ENCODE measurements at places on chromosomes 13 and 19.

- DNase-seq, result no peak
Observed at GRCh38 chr13:113963376-113963775, 10.5 kb downstream of the C13orf46 start.

DNA sequence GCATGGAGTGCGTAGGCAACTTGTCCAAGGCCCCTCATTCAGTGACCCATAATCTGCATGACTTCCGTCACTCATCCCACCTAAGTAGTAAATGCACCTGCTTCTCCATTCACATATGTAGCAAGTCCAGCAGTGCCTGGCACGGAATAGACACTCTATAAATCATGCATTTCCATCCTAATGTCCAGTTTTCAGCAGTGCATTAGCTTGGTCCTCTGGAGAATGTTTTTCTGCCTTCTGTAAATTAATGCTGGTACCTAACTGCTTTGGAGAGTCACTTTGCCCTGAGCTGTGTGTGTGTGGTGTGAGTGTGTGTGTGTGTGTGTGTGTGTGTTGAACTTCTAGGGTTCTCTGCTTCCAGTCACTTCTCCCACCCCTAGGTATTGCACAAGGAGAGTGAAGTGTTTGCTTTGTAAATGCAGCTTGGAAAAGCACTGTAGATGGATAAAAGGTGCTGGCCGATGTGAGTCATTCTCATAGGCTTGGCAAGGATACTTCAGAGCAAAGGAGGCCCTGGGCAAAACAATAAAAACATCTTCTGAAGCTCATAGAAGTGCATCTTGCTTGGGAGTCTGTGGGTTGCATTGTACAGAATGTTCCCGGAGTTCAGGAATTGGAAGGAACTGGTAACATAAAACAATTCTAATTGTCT lies 181.8 kb downstream of the KATNAL1 start:
- no peak for DNase-seq

- DNase-seq, result no peak
Observed at GRCh38 chr19:14159059-14159458, 22.7 kb upstream of the ASF1B start.

- DNase-seq, result no peak
Observed at GRCh38 chr13:95406176-95406575, 104.9 kb upstream of the ABCC4 start.

- no peak for DNase-seq
Observed at GRCh38 chr19:48819366-48819816, 8.6 kb upstream of the BCAT2 start.

DNA sequence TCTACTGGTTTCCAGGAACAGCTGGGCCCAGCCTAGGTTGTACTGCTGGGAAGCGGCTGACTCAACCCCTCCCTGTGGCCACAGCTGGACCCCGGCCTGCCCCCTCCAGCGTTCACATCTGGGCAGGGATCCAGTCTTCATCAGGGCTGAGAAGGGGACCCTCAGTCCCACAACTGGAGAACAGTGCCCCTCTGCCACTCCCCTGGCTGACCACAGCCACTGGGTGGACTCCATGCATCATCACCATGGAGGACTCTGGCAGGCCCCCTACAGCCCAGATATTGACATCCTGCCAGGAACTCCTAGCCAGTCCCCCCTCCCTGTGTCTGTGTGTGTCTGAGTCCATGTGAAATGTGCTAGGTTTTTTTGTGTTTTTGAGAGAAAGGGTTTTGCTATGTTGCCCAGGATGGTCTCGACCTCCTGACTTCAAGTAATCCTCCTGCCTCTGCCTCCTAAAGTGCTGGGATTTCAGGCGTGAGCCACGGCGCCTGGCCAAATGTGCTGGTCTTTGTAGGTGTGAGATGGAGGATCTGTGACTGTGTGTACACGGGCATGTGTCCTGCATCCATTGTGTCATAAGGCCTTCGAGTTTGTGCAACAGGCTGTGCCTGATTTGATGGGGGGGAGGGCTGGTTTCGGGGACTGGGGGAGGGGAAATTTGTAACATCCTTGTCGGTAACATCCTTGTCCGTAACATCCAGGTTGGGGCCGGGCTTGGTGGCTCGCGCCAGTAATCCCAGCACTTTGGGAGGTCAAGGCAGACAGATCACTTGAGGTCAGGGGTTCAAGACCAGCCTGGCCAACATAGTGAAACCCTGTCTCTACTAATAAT lies 4.0 kb upstream of the HOOK2 start:
- no peak for DNase-seq

DNA sequence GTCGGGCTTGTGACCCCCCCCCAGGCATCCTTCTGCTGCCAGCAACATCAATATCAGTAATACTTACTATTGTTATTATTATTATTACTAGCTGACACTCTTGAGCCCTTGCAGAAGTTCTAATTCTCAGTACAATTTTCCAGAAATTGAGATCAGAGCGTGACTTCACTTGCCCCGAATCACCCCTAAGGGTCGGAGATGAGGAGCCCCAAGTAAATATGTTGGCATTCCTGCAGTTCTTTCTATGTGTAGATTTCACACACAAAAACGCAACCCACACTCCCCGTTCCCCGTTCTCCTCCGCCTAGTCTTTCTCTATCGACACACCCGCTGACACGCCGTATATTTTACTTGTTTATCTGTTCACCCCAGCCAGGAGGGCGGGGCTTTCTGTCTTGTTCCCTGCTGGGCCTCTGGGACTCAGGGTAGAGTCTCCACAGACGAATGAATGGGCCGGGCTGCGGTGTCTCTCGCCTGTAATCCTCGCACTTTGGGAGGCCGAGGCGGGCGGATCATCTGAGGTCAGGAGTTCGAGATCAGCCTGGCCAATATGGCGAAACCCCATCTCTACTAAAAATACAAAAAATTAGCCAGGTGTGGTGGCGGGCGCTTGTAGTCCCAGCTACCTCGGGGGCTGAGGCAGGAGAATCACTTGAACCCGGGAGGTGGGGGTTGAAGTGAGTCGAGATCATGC lies 14.7 kb downstream of the TLE5 start:
- no peak for DNase-seq

DNA sequence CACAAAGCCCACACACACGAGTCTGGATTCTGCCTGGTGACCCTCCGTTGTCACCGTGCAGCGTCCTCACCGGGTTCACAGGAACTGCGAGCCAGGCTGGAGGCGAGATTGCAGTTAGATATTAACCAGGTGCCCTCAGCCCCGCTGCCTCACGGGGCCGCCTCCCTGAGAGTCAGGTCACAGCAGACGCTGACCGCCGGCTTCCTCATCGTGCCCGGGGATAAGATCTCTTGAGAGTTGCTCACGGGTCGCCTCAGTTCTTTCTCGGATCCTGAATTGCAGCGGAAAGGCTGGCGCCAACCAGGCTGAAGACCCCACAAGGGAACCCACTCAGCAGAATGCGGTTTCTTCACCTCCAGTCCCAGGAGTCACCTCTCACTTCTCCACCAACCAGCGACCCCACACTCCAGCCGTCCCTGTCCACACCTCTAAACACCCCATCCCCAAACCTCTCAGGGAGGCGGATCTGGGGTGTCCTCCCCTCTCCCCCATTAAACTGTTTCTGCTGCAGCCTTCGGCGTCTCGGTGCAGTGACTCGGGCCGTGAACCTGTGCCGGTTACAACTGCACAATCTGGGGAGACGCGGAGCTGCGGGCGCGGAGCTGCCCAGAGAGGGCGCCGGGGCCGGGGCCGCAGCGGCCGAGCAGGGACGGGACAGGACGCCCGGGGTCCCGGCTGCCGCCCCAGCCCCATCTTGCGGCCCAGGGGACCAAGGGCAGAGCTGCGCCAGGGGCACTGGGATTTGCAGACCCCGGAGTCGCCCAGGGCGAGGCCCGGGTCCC lies 591 bp downstream of the ZNF823 start:
- DNase-seq, result peak; percentile 30

DNA sequence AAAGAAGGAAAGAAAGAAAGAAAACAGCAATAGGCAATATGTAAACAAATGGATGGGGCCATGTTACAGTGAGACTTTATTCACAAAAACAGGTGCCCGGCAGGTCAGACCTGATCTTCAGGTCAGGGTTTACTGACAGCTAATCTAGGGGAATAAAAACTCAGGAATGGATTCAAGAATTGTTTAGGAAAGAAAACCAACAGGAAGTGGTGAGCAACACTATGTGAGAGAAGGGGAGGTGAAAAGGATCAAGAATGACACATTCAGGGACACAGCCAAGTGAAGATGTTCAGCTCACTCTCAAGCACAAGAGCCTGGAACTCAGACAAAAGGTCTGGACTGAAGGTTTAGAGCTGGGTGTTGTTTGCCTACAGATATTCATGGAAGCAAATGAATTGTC lies 244.5 kb downstream of the EFNB2 start:
- no peak for DNase-seq

All from immature natural killer cell (primary cell).